ENCODE measurements at places on chromosomes 7 and 10. TPM values are rescaled to one million over a fixed set of nuclear protein-coding genes. Genes with fewer than 3 reads are reported as not detected.

The LLCFC1 gene
- not detected for total RNA-seq

The MTPN gene
- 163 TPM for total RNA-seq

The PNLIP gene
- not detected for total RNA-seq

The RPEL1 gene
- total RNA-seq, result not detected

The SFR1 gene
- 13.3 TPM for total RNA-seq

The OPN1SW gene
- not detected for total RNA-seq

The PPP1R17 gene
- not detected for total RNA-seq

The TET1 gene
- 0.69 TPM for total RNA-seq

The CLDN3 gene
- 1.2 TPM for total RNA-seq

The WEE2 gene
- total RNA-seq, result not detected

The CAV1 gene
- total RNA-seq, result 1,819 TPM

The EPO gene
- not detected for total RNA-seq

The COL26A1 gene
- total RNA-seq, result not detected

The TDRD1 gene
- total RNA-seq, result not detected

The CALML3 gene
- not detected for total RNA-seq

The UTF1 gene
- total RNA-seq, result not detected

The FAM3C gene
- 58.4 TPM for total RNA-seq

The MMP21 gene
- not detected for total RNA-seq

The METTL27 gene
- 3.1 TPM for total RNA-seq

The OR2A5 gene
- total RNA-seq, result not detected

The WDR91 gene
- 3.1 TPM for total RNA-seq

The PRKRIP1 gene
- total RNA-seq, result 16.9 TPM

The CRYGN gene
- not detected for total RNA-seq

The PRSS58 gene
- not detected for total RNA-seq

The FAM131B gene
- total RNA-seq, result 0.54 TPM

The CALML5 gene
- total RNA-seq, result not detected

The CRHR2 gene
- not detected for total RNA-seq

The EGR2 gene
- not detected for total RNA-seq

The PARP12 gene
- total RNA-seq, result 69.2 TPM

The GHRHR gene
- total RNA-seq, result not detected

The ALOX5 gene
- not detected for total RNA-seq

The ZSCAN21 gene
- total RNA-seq, result 8.3 TPM

The AQP1 gene
- total RNA-seq, result 4.9 TPM

The AKR1C1 gene
- total RNA-seq, result 0.30 TPM

The TNS3 gene
- total RNA-seq, result 34.6 TPM

The PTPRN2 gene
- total RNA-seq, result 12.1 TPM

The SFMBT2 gene
- 1.6 TPM for total RNA-seq

The MEIG1 gene
- total RNA-seq, result not detected

The OPN4 gene
- not detected for total RNA-seq

The OR13A1 gene
- total RNA-seq, result not detected

The C10orf53 gene
- not detected for total RNA-seq
